Stimulated activated naive CD4-positive, alpha-beta T cell treated with Interleukin-2 at 50 U/mL for 16 hours (primary cell): ENCODE measurements at places on chromosomes 1 and 21.
A peak's percentile ranks its signal among the peaks of the same experiment; 100 is the strongest.

- no peak for DNase-seq
These were observed 68.9 kb downstream of the SLC5A9 start for GRCh38 chr1:48291421-48291820.

DNA sequence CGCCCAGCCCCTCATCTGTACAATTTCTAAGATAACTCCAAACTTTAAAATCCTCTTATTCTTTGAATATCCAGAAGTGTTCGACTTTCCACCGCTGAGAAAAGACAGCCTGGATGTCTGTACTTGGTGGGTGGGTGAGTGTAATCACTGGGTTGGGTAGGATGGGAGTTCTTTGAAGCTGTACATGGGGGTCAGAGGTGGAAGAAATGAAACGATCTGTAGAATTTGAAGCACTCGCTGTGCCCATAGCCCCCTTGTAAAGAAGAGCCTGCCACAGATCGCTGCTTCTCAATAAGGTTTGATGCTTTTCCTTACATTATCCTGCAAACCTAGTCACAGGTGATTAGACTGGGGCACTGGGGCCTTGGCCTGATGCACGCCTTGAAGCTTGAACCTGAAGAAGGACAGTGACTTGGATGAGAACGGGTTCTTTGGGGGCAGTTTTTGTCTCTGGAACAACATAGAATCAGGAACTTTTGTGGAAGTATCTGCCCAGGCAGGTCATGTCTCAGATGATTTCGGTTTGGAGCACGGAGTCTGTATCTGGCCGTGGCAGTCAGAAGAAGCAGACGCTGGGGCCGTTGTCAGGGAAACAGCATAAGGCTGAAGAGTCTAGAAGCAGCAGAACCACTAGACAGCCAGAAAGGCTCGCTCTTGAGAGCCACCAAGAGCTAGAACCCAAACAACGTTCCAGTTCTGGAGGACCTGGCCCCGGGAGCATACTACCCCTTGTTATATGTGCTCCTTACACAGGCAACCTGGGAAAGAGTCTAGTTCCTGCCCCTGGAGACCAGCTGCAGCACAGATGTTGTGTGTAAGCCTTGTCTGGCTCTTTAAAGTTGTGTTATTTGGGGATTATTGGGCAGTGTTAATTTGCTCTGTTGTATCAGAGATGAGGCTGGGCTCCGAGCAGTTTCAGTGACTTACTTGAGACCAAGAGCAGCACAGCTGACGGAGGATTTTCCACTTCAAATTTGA is 45.1 kb upstream of the SCCPDH start:
- DNase-seq = no peak

GRCh38 chr1:170685166-170685565 is 21.2 kb downstream of the PRRX1 start:
- DNase-seq = no peak

GRCh38 chr1:25614501-25615171 is 2.0 kb upstream of the MAN1C1 start:
- DNase-seq = no peak

DNA sequence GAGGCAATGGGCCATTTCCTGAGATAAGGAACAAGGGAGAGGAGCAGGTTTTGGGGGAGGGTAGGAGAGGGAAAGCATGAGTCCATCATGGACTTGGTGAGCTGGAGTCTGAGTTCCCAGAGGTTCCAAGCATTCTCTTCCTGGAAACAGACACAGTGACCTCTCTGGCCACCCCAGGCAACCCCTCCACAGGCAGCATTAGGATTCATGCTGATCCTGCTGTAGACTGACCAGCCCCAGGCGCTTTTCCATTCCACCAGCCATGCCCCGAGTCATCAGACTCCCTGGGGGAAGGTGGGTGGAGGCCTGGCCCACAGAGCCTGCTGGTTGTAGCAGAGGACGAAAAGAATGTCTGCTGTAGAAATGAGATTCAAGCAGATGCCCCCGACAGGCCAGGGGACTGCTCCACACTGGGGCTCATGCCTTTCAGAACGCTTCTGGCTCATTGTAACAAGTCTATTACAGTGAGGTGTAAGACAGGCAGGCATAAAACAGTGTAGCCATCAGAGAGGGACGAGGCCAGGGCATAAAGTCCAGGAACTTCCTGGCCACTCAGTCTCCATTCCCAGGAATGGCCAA is 52.2 kb downstream of the KCND3 start:
- DNase-seq = no peak

- no peak for DNase-seq
These were observed 50.5 kb downstream of the PDE9A start for GRCh38 chr21:42703965-42704364.

DNA sequence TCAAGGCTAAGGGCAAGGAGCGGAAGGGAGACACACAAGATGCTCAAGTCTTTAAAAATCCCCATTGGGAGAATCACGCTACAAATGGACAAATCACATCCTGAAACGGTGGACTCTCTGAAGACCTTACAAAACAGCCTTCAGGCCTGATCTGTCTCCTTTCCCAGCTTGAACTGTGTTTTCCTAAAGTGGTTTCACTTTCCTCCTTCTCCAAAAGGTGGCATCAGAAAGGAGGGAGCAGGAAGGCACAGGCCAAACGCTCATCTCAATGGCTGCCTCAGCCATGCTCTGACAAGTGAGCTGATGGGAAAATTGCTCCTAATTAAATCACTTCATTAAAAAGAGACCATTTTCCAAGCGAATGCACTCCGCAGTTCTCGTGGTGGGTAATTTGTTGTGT is 47.7 kb downstream of the UTP25 start:
- no peak for DNase-seq

GRCh38 chr1:40593449-40594186 is 62.2 kb downstream of the ZNF684 start:
- DNase-seq = no peak

DNA sequence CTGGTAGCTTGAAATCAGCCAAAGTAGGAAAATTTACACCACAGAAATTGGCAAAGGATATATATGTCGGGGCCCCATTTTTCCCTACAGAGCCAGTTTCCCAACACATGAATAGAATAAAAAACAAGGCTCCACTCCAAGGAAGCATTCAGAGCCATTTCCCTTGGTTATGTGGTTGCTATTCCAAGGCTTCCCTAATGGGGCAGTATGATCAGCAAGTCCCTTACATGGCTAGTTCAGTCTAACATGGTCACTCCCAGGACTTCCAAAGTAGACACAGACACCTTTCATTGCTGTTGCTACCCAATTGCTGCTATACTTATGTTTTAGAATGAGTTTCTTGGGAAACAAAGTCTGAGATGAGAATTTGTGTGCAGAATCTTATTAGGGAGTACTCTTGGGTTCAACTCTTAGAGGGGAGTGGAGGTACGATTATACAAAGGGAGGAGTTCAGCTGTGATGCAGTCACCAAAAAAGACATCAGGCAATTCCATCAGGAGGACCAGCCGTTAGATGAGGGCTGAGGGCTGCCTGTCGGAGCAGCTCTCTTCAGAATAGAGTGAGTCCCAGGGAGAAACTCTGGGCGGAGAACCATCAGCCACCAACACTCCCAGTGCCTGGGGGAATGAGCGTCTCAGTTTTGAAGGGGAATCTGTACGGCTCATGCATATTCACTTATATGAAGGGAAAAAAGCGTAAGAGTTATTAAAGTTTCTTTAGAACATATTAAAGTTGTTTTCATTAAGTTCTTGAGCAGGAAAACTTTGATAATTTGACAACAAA is 92.9 kb downstream of the C21orf91 start:
- DNase-seq = no peak

DNA sequence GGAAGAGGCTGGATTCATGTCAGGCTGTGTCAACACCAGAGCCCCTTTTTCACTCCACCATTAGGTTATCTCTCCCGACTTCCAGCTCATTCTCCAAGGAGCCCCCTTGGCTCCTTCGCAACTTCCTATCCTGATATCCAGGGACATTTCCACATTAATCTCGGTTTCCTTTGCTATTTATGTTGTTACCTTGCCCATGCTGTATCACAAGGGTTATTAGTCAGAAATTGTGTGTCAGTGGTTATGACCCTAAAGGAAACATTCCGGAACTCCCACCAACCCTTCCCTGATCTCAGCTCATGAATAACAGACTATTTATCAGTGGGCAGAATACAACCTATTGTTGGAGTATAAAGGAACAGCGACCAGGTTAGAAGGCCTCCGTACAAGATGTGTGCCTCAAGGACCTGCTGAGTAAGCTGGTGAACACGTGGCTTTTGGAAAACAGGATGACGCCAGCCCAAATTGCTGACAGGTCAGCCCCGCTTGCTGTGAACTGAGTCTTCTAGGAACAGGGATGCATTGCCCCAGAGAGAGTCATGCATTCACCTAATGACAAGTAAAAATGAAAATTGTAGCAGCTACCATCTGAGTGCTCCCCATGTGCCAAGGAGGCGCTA is 121.5 kb downstream of the PLPP3 start:
- DNase-seq = no peak

GRCh38 chr21:45175326-45176095 is 101.1 kb downstream of the ADARB1 start:
- no peak for DNase-seq

DNA sequence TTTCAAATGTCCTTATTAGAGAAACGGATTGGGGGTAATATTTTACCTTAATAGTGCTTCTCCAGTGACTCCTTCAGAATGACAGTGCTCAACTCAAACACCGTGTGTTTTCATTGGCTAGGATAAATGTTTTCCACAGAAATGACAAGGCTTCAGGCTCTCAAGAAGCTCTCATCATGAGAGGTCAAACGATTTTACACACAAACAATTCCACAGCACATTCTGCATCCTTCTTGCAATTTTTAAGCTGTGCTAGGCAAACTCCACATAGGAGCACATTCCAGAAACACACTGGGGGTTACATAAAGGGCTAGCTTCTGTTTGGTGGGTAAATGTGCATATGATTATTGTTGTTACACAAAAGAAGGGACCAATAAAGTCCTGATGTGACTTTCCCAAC is 75.5 kb upstream of the IPO9 start:
- DNase-seq = no peak

GRCh38 chr1:78360584-78360983 is 130.2 kb upstream of the PTGFR start:
- no peak for DNase-seq

DNA sequence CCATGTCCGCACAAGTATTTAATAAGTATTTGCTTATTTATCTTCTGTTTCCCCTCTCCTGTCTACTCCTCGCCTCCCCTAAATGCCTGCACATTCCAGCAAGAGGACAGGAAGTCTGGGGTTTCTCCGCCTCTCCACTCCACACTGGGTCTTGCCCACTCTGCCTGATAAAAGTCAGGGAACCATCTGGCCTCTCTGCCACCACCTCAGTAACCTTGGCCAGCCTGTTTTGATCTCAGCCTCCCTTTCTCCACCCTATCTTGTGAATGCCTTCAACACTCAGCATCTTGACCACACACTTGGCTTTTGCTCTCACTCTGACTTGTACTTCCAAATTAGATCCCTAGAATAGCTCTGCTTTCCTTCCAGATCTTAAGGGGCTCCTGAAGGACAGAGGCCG is 165.3 kb upstream of the UBE2U start:
- DNase-seq = no peak

- DNase-seq = no peak
These were observed 115.8 kb upstream of the ZRANB2 start for GRCh38 chr1:71196685-71197084.

DNA sequence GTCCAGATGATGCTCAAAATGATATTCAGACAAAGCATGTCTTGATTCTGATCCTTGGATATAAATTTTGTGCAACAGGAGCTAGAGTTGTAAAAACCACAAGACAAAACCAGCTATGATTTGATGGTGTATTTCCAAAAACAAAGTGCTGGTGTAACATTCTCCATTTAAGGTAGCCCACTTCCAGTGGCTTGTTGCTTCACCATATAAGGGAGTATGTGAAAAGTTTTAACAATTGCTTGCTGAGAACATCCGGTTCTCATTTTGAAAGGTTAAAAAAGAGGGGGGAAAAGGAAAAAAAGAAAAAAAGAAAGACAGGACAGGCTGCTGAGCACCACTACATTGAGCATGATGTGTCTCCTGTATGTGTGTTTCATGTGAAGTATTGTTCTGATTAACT is 123.6 kb downstream of the MACF1 start:
- DNase-seq = no peak

DNA sequence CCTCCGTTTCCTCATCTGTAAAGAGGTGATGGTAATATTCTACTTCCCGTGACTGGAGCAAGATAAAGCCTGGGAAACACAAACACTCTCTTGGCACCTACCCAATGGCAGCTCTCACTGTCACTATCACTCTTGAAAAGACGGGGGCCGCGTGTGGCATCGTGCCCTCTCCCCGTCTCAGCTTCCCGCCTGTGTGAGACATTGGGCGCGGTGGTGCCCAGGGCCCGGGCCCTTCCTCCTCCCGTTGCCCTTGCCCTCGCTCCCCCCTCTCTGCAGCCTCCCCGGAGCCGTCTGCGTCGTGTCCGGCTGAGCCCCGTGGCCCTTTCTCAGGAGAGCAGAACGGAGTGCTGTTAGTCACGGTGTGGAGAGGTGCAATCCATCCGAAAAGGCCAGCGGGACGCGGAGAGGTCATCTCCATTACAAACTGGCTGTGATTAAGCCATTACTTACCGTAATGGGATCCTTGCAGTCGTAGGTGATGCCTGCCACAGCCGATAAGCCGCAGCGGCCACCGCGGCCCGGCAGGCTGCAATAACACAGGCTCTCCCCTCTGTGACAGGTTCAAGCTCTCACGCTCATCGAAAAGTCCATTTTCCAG is 156.4 kb upstream of the ZC3H12A start:
- DNase-seq = no peak

DNA sequence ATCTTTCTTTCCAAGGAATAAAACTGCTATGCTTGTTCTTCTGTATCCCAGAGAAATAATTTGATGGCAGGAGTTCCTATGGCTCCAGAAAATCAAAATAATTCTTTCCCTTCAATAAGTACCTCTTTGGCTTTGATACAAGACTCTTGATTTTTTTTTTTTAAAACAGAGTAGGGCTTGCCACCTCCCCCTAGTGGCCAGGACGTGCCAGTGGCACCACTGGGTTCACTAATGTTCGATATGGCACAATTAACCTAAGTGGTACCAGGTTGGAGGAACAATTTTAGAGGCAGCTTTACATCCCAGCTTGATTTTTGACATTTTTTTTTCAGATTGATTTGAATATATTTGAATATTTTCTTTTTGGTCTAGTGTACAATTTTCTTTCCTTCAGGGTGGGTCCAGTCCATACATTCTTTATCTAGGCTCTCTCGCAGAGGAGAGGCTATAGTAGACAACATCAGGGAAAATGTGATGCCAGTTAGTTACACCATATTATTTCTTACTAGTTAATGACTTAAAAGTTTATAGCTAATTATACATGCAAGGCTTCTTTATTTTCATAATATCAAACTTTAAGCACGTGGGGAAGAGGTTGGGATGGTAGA is 330.9 kb downstream of the S1PR1 start:
- peak; percentile 22 for DNase-seq
